GM10248 (cell line): ENCODE measurements at places on chromosomes 5 and 9.
A peak's percentile ranks its signal among the peaks of the same experiment; 100 is the strongest.

DNA sequence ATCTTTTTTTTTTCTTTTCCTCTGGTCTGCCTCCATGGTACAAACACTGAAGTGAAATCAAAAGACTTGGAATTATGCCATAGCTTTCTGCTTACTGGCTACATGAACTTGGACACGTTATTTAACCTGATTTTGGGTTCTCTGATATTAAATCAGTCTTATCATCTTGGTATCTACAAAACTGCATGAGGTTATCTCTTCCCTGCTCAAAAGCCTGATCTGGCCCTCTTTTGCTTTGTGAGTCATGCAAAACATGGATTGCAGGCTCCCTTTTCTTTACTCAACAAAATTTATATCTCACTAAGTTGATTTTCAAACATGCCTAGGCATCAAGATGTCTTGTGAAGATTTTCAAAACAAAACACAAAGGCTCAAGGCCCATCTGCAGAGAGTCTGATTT lies 45.9 kb upstream of the FST start:
- no peak for DNase-seq

DNA sequence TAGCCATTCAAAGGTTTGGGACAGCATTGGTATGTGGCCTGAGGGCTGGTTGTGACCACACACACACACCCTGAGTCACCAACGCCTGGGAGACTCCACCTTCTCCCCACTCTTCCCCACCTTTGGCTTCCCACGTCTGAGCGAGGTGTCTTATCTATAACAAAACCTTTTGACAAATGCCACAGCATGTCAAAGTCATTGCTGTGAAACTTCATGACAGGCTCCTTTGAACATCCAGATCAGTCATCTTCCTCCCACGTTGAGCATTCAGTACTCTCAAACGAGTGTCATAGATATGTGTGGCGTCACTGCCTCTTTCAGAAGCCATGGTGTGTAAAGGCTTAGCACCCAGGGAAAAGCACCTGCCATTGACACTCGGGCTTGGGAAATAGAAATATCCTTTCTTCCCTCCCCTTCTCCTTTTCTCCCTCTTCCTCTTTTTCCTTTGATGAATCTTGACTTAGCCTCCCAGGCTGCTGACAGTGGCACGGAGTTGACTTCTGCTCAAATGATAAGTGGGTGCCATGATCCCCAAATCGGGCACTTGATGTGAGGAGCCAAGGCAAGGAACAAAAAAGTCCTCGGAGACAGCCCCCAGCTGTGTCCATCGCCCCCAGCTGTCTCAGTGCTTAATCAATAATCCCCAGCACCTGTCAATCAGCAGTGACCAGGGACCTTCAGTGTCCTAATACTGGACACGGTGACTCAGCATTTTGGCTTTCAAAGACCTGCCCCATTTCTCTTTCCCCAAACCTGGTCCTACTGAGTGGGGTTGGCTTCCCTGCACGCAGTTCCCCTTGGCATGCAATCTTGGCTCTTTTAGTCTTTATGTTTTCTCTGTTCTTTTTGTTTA lies 114.8 kb downstream of the FGF18 start:
- DNase-seq, result no peak

- no peak for DNase-seq
Observed at GRCh38 chr5:38883842-38884241, 38.0 kb downstream of the OSMR start.

- no peak for DNase-seq
Observed at GRCh38 chr5:151664694-151665585, 21.8 kb downstream of the SPARC start.

- no peak for DNase-seq
Observed at GRCh38 chr5:43773478-43773844, 170.5 kb downstream of the NNT start.

DNA sequence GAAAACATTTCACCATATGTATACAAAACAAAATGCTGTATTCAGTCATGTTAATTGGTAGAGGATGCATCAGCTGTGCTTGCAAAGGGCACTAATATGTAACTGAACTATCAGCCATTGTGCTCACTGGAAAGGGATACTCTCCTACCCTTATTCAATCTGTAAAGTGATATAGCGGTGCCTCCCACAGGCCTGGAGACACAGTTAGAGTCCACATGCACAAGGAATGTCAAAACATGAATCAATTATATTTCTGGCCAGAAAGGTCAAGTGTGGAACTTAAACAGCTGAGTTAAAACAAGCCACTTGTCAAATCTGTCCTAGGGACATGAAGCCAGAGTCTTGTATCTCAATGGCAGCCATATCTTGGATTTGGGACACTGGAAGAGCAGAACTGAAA lies 71.2 kb upstream of the IZUMO3 start:
- DNase-seq, result no peak

- no peak for DNase-seq
Observed at GRCh38 chr5:157164521-157164920, 1.5 kb downstream of the GARIN3 start.

DNA sequence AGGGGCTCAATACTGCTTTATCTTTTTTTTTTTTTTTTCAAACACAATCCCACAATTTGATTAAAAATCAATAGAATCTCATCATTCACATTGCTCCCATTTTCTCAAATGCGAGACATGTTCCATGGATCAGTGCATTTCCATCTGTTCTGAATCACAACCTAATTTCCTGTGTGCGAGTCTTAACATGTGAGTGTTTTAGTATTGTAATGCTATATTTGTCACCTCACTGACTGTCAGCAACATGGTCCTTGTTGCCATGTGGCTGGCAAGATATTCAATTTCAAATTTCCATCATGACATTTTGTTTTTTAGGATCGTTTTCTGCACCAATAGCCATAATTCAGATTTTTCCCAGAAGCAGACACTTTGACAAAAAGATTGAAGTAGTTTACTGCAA lies 233.2 kb upstream of the PRDM9 start:
- DNase-seq, result no peak

GRCh38 chr9:132901858-132902831 lies 23.4 kb downstream of the SPACA9 start:
- DNase-seq, result peak; percentile 84

DNA sequence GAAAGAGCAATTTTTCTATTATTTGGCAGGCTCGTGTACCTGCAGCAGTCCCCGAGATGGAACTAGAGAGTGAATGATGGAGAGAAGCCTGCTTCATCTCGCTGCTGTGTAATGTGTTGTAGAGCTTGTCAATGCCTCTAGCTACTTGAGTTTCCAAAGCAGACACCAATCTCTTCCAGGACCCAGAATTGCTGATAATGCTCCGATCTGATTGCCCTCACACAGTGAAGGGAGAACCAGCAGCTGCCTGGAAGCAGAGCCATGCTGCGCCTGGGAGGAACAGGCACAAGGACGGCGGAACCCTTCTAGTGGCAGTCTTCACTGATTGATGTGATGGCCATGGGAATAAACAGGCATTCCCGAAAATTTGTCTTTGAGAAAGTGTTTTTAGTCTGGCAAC lies 288.0 kb downstream of the ICE1 start:
- DNase-seq, result no peak

DNA sequence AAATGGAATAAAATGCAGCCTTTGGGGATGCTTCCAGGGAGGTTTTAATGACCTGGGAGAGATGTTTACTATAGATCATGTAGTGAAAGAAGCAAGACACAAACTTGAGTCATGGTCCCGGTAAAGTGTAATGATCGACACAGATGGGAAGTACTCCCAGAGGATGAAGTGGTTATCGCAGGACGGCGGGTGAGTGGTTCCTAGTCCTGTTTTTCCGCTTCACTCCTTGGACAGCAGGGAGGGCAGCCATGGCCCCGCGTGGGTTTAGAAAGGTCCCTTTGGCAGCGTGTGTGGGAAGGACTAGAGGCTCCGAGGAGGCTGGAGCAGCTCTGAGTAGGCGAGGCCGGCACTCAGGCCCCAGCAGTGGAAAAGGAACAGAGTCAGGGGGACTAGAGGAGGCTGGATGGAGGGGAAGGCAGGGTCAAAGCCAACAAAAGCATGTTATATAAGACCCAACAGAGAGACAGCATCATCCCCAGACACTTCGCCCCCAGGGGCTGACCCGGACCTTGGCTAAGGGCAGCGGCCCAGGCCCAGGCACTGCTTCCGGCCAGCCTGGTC lies 49.2 kb upstream of the STXBP1 start:
- no peak for DNase-seq
